ENCODE measurements at places on chromosomes 6 and 20.
A peak's percentile ranks its signal among the peaks of the same experiment; 100 is the strongest.

DNA sequence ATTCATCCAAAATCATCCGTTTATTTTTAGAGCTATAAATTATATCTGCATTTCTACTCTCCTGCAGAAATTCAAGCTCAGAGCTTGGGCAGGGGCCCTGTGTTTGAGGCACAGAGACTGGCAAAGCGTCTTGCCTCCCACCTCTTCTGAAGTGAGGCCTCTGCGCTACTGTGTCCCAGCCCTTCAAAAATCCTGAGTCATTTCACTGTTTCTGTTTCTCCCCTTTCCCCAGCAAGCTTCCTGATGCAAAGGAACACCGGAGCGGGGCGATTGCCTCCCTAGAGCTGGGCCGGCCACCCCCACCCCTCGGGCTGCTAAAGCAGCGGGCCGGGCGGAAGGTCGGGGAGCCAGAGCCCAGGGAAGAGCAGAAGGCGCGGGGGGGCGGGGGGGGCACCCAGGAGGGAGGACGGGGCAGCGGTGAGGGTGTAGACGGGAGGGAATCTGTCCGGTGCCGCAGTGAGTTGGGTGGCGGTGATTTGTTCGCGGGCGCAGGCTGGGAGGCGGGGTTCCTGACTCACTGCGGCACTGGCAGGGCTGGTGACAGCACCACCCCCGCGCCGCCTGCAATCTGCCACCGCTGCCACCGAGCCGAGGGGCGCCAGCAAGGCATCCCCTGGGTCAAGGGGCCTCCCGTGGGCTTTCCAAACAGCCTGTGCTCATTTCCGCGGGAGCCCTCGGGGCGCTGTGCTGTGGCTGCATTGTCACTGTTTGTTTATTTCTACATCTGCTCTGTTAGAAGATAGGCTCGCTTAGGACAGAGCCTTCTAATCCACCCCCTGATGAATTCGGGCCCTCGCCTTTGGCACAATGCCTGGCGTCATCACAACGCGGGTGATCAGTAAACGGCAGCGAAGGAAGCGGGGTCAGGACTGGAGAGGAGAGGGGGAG lies 46.5 kb upstream of the SNAP25 start:
- peak; percentile 16 for DNase-seq

- no peak for DNase-seq
Observed at GRCh38 chr20:41526327-41526726, 91.8 kb downstream of the CHD6 start.

DNA sequence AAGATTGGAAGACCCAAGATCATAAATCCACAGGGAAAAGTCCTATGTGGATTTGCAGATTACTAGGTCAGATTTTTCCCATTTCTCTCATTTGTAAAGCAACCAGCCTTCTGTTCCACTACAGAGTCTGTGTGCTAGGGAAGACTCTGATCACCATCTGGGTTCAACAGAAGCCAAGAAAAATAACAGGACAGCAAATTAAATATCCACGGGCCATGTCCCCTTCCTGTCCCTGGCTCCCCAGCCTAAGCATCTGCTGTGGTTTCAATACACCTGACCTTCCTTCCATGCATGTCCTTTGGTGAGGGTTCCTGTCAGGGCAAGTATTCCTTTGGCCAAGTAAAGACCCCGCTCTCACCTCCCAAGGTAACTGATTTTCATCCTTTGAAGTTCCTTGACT lies 558.8 kb downstream of the KIF16B start:
- no peak for DNase-seq

DNA sequence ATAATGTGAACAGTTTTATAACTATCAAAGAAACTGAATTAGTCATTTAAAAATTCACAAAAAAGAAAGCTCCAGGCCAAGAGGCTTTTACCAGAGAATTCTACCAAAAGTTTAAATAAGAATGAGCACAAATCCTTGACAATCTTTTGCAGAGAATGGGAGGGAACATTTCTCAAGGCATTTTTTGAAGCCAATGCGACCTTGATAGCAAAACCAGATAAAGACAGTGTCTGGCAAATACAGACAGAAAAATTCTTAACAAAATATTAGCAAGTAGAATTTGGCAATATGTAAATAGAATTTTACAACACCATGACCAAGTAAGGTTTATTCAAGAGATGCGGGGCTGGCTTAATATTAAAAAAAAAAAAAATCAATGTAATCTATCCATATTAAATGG lies 41.7 kb downstream of the RNF24 start:
- DNase-seq: no peak

DNA sequence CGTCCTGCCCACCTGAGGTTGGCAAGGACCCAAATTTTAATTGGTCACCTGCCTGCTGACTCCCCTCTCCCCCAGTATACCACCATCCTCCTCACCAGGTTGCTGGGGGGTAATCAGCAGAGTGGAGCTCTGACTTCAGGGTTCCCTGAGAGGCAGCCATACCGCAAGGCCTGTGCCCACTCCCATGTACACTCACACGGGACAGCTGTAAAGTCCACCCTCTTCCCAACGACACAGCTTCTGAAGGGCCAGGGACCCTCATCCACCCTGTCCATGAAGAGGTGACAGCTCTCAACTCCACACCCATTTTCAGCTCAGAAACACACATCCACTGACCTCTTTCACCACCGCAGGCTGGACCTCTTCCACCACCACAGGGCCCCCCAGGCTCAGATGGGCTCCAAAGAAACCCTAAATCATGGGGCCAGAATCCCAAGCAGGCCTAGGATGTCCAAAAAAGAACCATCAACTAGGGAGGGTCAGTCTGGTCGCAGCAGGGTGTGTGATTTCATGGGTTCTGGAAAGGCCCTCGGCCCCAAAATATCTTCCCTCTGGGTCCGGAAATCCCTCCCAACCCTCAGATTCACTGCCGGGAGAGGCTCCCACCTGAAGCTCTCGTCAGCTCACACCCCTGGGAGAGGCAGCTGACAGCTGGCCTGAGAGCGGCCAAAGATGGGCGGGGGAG lies 30.0 kb downstream of the TFEB start:
- DNase-seq: no peak

DNA sequence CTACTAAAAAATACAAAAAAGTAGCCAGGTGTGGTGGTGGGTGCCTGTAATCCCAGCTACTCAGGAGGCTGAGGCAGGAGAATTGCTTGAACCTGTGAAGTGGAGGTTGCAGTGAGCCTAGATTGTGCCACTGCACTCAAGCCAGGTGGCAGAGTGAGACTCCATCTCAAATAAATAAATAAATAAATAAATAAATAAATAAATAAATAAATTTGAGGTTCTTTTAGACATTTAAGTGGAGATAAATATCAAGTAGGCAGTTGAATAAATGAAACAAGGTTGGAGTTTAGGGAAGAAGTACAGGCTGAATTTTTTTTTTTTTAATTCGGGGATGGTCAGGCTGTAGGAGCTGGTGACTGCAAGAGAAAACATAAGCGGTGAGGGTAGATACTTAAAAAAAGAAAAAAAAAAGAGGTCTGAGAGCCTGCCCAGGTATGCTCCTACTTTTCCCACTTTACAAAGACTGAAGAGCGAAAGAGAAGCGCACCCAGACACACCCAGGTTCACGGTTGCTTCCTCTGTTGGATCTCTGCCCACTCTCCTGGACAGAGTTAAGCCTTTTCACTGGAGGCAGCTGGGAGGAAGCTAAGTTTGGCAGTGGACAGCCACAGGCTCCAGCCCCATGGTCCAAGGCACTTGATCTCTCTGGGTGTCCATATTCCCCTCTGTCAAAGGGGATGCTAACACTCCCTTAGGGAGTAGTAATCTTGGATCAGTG lies 100.9 kb upstream of the PRDM1 start:
- no peak for DNase-seq
